Left ventricle myocardium inferior (tissue), 1 donor: ENCODE measurements at places on chromosomes 5 and 9.

DNA sequence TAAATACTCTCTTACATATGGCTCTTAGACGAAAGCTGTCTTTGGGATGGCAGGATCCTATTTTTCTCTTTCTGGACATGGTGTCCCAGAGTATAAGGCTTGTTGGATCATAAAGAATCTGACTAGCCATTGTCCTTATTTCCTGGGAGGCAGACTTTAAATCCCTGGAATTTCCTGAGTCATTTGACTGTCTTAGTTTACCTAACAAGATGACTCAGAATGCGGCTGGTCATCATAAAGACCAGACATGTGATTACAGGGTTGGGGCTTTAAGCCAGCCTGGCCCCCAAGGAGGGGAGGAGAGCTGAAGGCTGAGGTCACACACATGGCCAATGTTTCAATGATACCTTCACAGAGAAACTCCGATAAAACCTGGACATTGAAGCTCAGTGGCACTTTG lies 37.2 kb downstream of the FAM240B start:
- no peak for DNase-seq

GRCh38 chr5:107949688-107950341 lies 279.1 kb upstream of the EFNA5 start:
- DNase-seq: no peak

- DNase-seq: no peak
Observed at GRCh38 chr5:148011398-148012137, 52.2 kb upstream of the SPINK5 start.

GRCh38 chr5:115342590-115343377 lies 46.3 kb upstream of the CCDC112 start:
- DNase-seq: no peak

GRCh38 chr9:36815566-36816348 lies 218.3 kb downstream of the PAX5 start:
- no peak for DNase-seq
